ENCODE measurements at places on chromosomes 2 and 18. TPM values are rescaled to one million over a fixed set of nuclear protein-coding genes. Genes with fewer than 3 reads are reported as not detected.

SFT2D3 gene
- total RNA-seq, result 3.8 TPM

CGREF1 gene
- 7.3 TPM for total RNA-seq

AQP12B gene
- not detected for total RNA-seq

ATOH8 gene
- 7.1 TPM for total RNA-seq

IHH gene
- total RNA-seq, result 0.12 TPM

LYG2 gene
- 0.17 TPM for total RNA-seq

COL5A2 gene
- 73.8 TPM for total RNA-seq

DSG1 gene
- total RNA-seq, result not detected

GKN1 gene
- total RNA-seq, result 0.48 TPM

GALR1 gene
- total RNA-seq, result not detected

NPAS2 gene
- 114 TPM for total RNA-seq

POU3F3 gene
- total RNA-seq, result not detected

FBXO41 gene
- 6.0 TPM for total RNA-seq

CFAP65 gene
- total RNA-seq, result 0.32 TPM

NEUROD1 gene
- not detected for total RNA-seq

SRD5A2 gene
- not detected for total RNA-seq

TNFAIP6 gene
- total RNA-seq, result 1.3 TPM

IL36RN gene
- total RNA-seq, result 0.59 TPM

SCYGR4 gene
- not detected for total RNA-seq

HOXD3 gene
- 0.14 TPM for total RNA-seq

NCK2 gene
- total RNA-seq, result 20.4 TPM

SERPINB3 gene
- not detected for total RNA-seq

ONECUT2 gene
- total RNA-seq, result 0.21 TPM
